ENCODE measurements at places on chromosomes 7 and 10.

DNA sequence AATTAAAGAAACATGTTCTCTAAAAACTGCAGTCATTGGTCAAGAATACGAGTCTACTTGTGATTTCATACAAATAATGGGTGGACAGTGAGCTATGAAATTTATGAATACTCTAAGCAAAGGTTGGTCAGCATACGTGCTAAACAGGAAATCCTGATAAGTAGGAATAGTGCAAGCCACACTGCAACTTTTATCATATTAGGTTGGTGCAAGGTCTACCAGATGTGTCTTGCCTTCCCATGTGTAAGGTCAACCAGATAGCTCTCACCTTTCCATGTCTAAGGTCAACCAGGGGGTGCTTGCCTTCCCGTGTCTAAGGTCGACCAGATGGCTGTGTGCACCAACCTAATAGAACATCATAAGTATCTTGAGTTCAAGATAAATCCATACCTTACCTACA, 2.0 kb upstream of the ITGB1 start:
- no peak for DNase-seq

DNA sequence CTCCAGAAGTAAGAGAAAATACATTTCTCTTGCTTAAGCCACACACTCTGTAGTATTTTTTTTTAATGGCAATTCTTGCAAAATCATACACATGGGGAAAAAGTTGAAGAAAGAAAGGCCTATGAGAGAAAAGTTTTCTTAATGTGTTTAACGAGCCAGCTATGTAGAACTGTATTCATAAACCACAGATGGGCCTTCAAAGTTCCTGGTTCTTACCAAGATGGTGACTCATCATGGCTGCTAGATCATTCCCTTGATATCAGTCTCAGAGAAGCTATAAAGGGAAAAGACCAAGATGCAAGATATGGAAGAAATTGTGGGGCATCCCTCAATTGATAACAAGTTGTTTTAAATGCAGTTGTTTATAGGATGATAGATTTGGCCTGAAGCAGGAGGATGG, 992.7 kb upstream of the MBL2 start:
- DNase-seq = no peak

GRCh38 chr7:271266-272107, 18.5 kb upstream of the FOXL3 start:
- DNase-seq = no peak

GRCh38 chr7:131683536-131684125, 127.2 kb upstream of the PODXL start:
- no peak for DNase-seq

DNA sequence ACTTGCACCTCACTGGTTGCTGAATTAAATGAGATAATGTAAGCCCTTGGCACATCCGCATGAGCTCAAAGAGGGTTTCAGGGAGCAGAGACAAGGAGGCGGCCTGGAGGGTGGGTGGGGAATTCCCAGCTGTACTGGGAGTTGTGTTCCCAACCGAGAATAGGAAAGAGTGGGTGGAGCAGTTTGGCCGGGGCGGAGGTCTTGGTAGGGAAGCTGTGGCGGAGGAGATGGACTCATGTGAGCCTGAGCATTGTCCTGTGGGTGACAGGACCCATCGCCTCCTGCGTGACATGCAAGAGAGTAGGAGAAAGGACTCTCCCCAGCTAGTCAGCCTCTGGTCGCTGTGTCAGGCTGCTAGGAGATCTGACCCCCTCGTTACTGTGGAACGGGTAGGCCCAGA, 41.0 kb upstream of the SAMD8 start:
- no peak for DNase-seq

DNA sequence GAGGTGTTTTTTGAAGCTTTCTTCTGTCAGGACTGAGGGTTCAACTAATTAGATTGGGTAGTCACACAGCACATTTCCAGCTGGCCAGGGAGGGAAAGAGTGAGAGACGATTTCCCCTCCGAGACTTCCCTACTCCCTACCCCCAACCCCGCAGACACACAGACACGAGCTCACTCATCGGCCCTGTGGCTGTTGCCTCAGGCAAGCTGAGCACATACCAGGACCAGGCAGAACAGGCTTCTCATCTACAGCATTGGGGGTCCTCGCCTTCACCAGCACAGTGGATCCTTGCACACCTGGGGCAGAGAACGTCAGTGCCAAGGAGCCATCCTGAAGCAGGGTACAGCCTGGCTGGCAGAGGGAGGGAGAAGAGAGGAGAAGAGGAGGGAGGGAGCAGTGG, 144.1 kb downstream of the TMEM178B start:
- no peak for DNase-seq

- DNase-seq = no peak
Measured at GRCh38 chr10:79401015-79401921, 44.2 kb downstream of the ZCCHC24 start.

DNA sequence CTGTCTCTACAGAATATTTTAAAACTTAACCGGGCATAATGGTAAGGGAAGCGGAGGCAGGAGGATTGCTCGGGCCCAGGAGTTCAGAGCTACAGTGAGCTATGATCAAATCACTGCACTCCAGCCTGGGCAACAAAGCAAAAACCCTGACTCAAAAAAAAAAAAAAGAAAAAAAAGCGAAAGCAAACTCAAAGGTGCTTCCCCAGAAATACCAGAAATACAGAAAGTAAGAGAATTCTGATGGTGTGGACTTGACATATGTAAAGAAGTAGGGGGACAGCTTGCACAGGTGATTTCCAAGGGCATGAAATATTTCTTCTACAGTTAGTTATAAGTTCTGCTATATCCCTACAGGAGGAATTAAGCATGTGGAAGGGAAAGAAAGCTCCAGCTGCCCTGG, 69.7 kb upstream of the APBB1IP start:
- no peak for DNase-seq

DNA sequence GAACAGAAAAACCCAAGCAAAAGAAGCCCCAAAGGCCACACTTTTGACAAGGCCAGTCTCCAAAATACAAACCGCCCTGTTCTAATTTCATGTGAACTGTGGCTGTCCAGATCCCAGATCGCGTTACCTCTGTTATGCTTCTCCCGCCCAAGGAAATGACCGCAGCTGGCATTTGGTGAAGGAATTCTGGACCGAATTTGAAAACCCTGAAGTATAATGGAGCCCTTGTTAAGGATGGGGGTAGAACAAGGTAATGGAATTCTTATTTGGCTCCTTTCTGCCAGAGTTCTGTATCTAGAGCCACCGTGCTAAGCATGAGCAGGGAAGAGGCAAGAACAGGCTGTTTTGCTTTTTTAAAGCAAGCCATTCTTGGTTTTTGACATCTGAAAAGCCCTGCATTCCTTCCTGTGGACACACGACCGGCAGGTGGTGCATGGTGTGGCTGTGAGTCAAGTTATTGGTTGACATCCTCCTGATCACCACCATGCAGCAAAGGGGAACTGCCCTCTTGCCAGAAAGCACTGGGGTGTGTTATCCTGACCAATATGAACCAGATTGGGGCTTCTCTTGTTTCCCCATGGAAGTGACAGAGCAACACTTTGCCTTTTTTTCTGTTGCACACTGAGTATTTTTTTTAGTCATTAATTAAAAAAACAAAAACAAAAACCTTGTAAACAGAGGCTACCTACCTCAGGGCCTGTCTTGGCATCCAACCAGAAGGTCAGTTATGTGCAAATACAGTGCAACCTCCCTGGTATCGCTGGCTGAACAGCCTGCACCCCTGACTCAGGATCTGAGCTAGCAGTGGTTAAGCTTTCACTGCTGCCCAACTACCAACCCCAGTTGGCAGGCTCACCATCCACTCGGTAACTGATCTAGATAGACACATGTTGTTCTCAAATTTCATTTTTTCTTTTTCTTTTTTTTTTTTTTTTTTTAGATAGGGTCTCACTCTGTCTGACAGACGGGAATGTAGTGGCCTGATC, 14.2 kb downstream of the UCMA start:
- DNase-seq = no peak

DNA sequence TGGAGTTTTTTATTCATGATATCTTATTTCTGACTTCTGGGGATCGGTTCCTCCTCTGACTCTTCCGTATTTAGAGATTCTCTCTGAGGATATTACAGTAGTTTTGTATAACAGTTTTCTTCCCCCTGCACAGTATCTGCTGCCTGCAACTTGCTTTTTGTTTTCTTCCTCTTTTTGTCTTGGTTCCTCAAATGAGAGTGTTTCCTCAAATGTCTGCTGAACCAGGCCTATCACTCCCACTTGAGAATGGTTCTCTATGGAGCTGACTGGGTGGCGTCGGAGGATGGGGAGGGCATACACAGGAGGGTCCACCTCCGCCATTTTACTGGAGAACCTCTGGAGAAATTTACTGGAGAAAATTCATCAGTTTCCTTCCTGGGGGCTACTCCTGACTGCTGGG, 27.7 kb downstream of the ARHGAP22 start:
- DNase-seq = no peak

- no peak for DNase-seq
Measured at GRCh38 chr7:160958-161725, 31.2 kb upstream of the FAM20C start.

DNA sequence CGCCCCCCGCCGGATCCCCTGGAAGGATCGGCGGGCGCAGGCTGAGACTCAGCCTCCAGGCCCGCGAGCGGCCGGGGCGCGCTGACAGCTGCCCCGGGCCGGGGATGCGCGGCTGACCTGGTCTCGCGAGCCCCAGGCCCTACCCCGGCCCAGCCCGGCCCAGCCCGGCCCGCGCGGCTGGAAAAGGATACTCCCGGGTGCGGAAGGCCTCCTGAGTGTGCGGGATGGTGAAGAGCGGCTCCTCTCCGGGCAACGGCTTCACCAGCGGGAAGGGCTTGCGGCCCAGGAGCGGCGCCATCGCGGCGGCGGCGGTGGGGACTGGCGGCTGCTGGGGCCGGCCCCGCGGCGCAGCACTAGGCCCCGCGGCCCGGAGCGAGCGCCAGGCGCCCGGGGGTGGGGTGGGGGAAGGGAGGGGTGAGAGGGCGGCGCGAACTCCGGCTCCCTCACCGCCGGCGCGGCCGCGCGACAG, 423 bp downstream of the BAZ1B start:
- DNase-seq = no peak

DNA sequence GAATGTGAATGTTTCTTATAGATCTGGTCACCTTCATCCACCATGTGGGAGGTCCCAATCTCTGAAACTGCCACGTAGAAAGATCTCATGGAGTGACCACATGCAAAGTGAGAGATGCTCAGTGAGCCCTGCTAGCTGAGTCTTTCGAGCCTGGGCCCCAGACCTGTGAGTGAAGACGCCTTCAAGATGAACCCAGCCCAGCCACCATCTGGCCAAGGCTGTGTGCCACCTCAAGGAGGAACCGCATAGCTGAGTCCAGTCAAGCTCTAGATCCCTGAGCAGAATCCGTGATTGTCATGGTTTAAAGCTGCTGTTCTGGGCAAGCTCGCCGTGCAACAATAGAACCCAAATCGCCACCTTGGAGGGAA, 20.2 kb upstream of the PPIF start:
- DNase-seq = no peak

DNA sequence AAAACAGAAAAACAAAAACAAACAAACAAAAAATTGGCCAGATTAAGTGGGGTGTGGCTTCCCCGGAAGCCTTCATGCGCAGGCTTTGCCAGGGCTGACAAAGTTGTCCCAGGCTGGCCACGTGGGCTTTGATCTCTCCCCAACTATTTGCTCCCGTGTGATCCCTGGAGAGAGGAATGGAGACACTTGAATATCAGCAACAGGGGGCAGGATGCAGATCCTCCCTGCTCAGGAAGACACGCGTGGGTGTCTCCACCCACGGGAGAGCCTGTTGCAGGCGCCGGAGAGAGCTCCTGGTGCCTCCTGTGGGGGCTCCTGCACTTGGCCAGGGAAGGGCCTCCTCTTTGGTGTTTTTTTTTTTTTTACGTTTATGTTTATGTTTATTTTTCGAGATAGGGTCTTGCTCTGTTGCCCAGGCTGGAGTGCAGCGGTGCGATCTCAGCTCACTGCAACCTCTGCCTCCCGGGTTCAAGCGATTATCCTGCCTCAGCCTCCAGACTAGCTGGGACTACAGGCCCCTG, 19.0 kb downstream of the TRIM56 start:
- DNase-seq = no peak

DNA sequence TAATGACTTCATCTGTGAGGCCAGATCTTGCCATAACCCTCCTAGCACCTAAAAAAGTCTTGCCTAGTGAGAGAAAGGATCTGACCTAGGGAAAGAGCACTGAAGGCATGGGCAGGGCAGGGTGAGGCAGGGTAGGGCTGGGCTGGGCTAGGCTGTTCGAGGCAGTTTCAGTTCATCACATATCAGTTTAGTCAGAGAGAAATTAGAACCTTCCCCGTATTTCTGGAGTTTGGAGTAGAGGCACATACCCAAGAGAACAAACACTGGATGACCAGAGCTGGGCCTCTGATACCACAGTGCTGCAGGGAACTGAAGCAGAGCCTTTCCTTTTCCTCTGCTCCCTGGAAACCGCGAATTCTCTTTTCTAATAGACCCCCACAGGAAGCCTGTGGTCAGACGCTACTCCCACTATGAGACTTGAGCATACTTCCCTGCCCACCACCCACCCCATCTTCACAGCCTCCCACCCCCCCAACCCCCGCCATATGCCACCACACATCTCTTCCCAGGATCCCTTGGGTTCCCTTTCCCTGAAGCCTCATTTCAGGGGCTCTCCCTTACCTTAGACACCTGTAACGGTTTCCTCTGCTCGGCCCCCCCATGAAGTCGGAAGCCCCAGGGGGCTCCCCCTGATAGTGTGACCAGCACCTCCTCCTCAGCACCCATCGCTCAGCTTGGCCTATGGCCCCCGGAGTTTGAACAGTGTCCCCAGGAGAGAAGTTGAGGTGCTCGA, 406 bp downstream of the SYNPO2L start:
- DNase-seq = no peak

DNA sequence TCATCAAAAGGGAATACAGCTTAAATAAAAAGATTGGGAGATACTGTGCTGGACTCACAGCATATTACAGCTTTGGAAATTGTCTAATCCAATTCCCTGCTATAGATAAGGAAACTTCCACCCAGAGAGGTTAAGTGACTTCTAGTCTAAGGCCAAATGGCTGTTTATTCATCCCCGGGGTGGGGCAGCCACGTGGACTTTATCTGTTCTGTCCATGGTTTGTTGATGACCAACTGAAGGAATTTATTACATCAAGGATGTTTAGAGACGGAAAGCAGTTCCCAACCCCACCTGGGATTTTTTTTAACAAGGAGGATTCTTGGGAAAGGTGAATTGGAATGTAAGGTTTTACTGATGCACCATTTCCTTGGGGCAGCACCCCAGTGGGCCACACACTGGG, 88.6 kb downstream of the ATXN7L1 start:
- no peak for DNase-seq

DNA sequence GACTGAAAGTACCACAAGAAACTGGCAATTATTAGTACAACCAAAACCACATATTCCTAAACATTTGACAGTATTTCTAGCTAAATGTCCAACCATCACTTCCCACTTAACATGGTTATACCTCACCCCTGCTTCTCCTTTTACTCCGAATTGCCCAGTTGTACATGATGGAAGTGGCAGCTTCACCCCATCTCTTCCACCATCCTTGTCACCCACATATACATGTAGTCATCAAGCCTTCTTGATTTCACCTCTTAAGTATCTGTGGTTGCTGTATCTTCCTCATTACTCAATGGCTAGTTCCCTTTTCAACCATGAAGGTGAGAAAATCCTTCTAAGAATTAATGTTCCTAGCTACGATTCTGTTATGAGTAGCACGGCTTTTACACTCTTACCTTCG, 388.2 kb downstream of the CALN1 start:
- DNase-seq = no peak

Data from stimulated activated CD8-positive, alpha-beta memory T cell treated with anti-CD3 and anti-CD28 coated beads, Interleukin-15, amount 100 ng/mL, for 4 hours (primary cell).